Stimulated activated CD4-positive, alpha-beta T cell treated with anti-CD3 and anti-CD28 coated beads, Interleukin-4, amount 100 ng/mL, for 1 hour (primary cell): ENCODE measurements at places on chromosomes 5 and 9.

- no peak for DNase-seq
Measured at GRCh38 chr5:125609011-125609410, 814.2 kb upstream of the GRAMD2B start.

DNA sequence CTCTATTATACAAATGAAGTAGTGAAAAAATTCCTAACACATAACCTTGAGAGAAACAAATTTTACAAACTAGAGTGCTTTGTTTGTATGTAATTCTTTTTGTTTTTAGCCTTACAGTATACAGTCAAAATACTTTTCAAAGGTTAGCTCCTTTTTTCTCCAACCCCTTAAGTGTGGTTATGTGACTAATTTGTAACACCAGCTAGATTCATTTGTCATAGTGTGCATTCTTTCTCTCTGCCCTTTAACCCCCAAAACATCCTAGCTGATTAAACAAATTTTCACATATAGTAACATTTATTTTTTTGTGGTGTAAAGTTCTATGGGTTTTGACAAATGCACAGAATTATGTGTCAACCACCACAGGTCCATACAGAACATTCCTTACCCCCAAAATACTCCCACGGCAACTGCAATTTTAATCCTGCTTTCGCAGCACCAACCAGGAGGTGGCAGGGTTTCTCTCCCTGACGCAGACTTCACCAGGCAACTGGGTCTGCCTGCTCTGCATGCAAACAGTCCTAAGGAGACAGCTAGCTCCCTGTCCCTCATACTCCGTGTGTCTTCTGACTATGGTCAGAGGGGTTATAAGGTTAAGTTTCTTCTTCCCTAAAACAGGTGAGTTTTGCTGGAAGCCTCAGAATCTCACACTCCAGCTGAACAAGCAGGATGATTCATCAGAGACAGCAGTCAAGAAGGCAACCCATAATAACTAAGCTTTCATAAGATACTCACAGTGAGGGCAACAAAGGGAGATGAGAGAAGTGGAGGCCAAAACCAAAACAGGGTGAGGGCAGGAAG, 44.5 kb upstream of the NR5A1 start:
- DNase-seq: peak; percentile 8

- no peak for DNase-seq
Measured at GRCh38 chr9:136521537-136521936, 24.3 kb downstream of the NOTCH1 start.

GRCh38 chr9:96875461-96876142, 21.3 kb upstream of the ZNF782 start:
- peak; percentile 29 for DNase-seq

DNA sequence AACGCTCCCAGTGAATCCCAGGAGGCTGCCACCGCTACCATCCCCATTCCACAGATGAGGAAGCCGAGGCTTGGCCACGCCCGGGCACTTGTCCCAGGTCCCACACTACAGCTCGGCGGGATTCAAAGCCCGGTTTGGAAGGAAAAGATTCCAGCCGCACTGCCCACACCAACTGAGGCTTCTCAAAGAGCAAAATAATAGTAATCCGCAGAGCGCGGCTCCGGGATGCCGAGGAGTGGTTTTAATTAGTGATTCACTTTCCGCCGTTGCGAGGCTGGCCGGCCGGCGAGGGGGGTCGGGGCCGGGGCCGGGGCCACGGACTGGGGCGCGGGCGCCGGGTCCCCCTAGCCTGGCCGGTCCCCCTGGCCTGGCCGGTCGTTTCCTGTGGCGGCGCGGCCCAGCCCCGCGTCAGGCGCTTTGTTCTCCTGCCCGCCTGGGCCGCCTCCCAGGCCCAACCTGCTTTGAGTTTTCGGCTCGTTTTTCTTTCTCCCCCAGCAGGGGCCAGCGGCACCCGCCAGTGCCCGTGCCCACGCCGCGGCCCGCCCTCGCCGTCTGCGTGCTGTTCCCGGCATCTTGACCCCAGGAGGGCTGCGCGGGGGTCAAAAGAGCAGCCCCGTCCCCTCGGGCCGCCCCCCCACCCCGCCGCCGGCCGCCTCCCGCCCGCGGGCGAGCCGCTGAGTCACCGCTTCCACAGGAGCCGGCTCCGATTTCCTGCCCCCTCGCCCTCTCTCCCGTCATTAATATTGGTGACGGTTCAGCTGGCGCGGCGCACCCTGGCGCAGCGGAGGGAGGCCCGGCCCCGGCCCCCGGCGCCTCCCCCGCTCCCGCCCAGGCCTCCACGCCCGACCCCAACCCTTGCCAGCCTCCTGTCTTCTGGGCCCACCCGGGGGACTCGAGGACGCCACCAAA, 31.2 kb downstream of the FGF18 start:
- peak; percentile 17 for DNase-seq

DNA sequence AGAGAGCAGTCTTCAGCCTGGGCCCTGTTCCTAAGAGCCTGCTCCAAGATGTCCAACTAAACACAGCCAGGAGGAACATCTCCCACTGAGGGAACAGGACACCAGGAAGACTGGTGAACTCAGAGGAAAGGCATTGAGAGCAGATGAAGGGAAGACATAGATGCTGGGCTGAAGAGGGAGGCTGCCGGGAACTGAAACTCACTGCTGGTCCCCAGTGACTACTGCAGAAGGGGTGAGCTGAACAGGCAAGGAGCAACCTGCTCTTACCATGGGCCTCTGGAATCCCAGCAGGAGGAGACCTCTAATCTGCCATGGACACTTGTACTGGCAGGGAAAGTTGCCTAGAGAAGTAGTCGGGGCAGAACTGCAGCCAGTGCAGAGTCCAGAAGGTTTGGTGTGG, 95.7 kb downstream of the TRPM3 start:
- no peak for DNase-seq

DNA sequence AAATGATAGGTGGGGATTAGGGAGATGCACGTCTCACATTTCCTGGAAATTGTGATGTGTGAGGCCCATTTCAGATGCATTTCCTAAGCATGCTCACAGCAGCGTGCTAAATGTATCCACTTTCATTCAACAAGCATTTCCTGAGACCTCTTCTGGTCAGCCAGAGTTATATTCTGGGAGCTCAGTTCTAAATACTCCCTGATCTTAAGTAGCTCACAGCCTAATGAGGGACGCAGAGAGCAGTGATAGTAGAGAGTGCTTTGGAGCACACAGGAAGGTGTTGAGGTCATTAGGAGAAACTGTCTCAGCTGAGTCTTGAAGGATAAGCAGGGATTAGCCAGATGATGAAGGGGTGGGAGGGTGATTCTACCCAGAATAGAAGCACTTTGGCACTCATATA, 46.2 kb upstream of the FSD1L start:
- DNase-seq: no peak

DNA sequence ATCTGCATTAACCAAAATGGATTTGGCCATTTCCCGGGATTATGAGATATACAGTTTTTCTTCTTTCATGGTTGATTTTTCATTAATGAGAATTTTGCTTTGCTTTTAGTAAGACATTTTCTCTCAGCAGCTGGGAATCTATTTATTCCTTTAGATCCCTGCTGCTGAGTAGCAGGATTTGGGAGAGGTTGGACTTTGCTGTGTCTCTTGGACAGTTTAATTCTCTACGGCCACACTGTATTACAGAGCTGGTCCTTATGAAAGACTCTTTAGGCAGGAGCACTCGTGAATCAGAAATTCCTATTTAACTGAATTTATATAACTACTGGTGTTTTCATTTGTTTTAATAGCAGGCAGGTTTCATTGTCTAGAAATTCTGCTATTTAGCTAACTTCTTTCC, 1.6 kb downstream of the UNC13B start:
- DNase-seq: no peak

DNA sequence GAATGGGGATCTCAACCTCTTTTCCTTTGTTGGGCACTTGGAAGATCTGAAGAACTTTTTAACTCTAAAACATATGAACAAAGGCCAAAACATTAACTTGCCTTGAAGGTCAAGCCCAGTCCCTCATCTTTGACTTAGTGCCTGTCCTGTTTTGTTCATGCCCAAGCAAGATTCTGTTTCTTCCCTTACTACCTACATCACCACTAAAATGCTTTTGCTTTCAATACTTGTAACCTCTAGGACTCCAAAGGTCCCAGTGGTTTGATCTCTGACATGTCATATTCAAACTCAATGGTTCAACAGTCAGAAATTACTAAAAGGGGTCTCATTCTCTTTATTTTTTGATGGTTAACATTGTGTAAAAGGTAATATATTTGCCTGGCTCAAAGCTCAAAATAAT, 24.0 kb downstream of the GLRX start:
- DNase-seq: no peak

- peak; percentile 14 for DNase-seq
Measured at GRCh38 chr9:135281791-135282737, 194.6 kb downstream of the OLFM1 start.

GRCh38 chr5:37721447-37721871, 118.4 kb downstream of the GDNF start:
- DNase-seq: no peak

- DNase-seq: no peak
Measured at GRCh38 chr5:160697281-160697680, 154.7 kb downstream of the ATP10B start.

DNA sequence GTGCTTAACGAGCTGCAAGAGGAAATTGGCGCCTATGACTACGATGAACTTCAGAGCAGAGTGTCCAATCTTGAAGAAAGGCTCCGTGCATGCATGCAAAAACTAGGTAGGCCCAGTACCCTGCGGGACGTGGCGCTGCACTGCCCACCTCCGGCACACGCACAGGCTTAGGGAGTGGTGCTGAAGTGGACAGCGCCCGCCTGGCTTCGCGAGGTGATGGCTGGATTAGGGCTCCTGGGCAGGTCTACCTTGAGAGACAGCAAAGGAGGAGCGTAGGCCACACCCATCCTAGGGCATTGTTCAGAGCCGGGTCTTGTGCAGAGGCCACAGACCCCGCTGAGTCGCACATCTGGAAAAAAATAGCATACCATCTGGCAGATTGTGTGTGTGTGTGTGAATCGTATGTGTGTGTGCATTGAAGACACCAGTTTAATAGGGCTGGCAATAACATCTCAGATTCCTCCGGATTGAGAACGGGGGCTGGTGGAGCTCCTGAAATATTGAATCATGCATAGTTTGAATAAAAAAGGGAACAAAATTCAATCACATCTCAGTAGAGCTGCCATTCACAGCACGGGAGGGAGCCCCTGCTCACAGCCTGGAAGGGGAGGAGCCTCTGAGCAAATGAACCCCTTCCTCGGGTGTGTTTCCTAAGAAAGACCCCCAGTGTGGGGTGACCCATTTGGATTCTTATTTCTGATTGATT, 11.1 kb downstream of the OLFM1 start:
- DNase-seq: no peak

- DNase-seq: no peak
Measured at GRCh38 chr9:99385814-99386279, 163.8 kb downstream of the SEC61B start.

DNA sequence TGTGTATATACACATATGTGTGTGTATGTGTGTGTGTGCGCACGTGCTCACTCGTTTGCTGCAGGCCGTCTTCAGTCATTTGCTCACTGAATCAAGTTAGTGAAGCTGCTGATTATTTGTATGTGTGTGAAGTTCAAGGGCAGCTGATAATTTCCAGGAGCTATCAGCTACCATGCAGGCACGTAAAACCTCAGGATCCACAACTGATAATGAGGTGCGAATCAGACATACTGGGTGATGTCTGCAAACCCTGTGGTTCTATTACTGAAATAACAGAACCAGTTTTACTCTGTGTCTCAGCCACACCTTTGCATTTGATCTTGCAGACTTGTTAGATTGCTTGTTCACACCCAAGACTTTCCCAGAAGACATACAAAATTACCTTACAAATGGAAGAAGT, 257.6 kb downstream of the TAF11L14 start:
- DNase-seq: no peak

- DNase-seq: no peak
Measured at GRCh38 chr9:120265791-120266190, 314.2 kb downstream of the CDK5RAP2 start.

DNA sequence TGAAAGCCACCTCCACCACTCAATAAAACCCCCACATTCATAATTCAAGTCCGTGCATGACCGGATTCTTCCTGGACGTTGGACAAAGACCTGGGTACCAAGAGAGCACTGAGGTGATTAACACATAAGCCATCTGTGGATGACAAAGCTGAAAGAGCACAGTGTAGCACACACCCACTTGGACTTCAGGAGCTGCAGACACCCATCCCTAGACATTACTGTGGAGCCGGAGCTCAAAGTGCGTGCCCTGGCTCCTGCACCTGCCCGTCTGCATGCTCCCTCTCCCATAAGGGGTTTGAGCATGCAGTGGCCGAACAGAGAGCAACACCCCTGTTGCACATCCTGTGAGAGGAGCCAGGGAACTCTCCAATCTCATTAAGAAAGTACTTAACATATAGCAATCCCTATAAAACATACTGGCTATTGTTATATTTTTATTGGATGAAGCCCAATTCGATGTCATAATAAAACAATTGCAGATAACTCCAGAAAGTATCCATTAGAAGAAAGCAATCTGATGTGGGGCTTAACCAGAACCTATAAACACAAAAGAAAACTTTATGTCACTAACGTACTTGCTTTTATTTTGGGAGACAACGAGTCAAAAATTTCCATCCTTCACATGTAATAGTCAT, 1174.2 kb upstream of the C9orf72 start:
- DNase-seq: no peak

- no peak for DNase-seq
Measured at GRCh38 chr5:126818736-126819135, 41.8 kb downstream of the LMNB1 start.

DNA sequence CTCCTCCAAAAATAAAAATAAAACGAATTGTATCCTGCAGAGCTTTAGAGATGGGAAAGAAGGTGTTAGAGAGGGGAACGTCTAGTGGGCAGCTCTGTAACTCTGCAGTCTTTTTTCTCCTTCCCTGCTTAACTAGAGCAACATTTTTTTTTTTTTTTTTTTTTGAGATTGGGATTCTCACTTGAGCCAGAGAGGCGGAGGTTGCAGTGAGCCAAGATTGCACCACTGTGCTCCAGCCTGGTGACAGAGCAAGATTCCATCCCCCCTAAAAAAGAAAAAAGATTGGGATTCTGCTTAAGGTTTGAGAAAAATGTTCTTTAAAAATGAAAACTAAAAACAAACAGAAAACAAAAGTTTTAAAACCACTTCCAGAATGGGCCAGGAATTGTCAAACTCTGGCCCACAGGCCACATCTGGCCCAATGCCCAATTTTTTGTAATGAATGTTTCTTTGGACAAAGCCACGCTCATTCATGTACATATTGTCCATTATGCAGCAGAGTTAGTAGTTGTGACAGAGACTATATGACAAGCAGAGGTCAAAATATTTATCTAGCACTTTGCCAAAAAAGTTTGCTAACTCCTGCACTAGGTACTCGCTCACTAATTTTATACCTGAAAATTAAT, 98.5 kb downstream of the ZCCHC7 start:
- DNase-seq: no peak

DNA sequence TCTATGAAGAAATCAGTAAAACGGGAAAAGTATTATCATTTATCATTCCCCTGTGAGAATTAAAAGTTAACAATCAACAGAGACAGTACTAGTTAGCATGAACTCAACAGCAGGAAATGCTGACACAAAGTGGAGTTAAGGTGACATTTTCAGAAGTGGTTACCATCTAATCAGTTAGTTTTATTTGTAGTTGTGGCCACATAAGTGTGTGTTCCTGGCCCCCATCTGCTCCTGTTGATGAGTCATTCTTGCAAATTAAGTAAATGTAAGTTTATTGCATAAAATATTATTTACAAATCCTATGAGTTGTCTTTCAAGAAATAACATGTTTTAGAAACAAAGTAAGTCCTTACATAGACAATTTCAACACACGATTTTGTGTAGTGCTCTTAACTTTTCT, 8.9 kb upstream of the BNC2 start:
- no peak for DNase-seq
